ENCODE measurements at places on chromosomes 12 and 14. TPM values are rescaled to one million over a fixed set of nuclear protein-coding genes. Genes with fewer than 3 reads are reported as not detected.

MORN3 gene
- 0.41 TPM for polyA plus RNA-seq

SAMD15 gene
- 0.17 TPM for polyA plus RNA-seq

PLA2G1B gene
- not detected for polyA plus RNA-seq

MANSC4 gene
- 0.10 TPM for polyA plus RNA-seq

TOMM20L gene
- polyA plus RNA-seq = not detected

PPP4R4 gene
- polyA plus RNA-seq = 1.9 TPM

FGF6 gene
- polyA plus RNA-seq = not detected

SLC25A47 gene
- not detected for polyA plus RNA-seq

TAS2R13 gene
- polyA plus RNA-seq = not detected

IL26 gene
- not detected for polyA plus RNA-seq

P2RX2 gene
- polyA plus RNA-seq = not detected

CYP46A1 gene
- polyA plus RNA-seq = 0.02 TPM

ANHX gene
- polyA plus RNA-seq = not detected

LMNTD1 gene
- not detected for polyA plus RNA-seq

PPP2R5C gene
- polyA plus RNA-seq = 54.7 TPM

SELPLG gene
- polyA plus RNA-seq = 0.47 TPM

CLEC6A gene
- polyA plus RNA-seq = not detected

CCDC88C gene
- polyA plus RNA-seq = 2.4 TPM

ADGRD1 gene
- polyA plus RNA-seq = not detected

CRIP1 gene
- 16.0 TPM for polyA plus RNA-seq
